ENCODE measurements at places on chromosomes 7 and 10. TPM values are rescaled to one million over a fixed set of nuclear protein-coding genes. Genes with fewer than 3 reads are reported as not detected.

- no peak for DNase-seq
These were observed 572.4 kb downstream of the PHTF2 start for GRCh38 chr7:78370936-78371335.

- DNase-seq, result no peak
These were observed 12.5 kb upstream of the CFAP69 start for GRCh38 chr7:90232430-90232829.

The KLF14 gene
- not detected for total RNA-seq

GRCh38 chr10:28711776-28712175 lies 34.5 kb downstream of the BAMBI start:
- no peak for DNase-seq

GRCh38 chr7:113158756-113159155 lies 40.4 kb upstream of the SMIM30 start:
- no peak for DNase-seq

GRCh38 chr7:104327938-104328295 lies 486 bp upstream of the LHFPL3 start:
- no peak for DNase-seq

The CCDC172 gene
- not detected for total RNA-seq

GRCh38 chr10:59085054-59085453 lies 91.4 kb upstream of the PHYHIPL start:
- no peak for DNase-seq

The PARG gene
- 1.9 TPM for total RNA-seq

DNA sequence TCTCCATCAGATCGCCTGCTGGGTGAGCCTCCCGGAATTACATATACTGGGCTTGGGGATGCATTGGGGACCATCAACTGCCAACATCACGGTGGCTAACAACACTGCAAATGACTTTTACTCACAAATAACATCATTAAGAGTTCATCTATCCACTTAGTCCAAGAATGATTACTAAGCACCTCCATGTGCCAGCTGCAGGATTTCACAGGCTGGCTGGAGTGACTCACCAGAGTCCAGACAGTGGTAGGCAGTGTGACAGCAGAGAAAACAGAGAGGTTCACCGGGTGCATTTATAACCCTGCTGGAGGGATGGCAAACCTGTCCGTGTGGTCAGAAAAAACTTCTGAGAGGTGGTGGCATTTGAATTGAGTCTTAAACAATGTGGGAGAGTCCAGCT lies 3.2 kb upstream of the IGFBP3 start:
- DNase-seq, result no peak

The MACC1 gene
- total RNA-seq, result not detected

GRCh38 chr7:121872831-121873288 lies at the start of gene PTPRZ1:
PTPRZ1 (plus strand) TSS chr7:121873161; CDS start chr7:121873500, 339 bp downstream.
- no peak for DNase-seq

GRCh38 chr7:24227603-24228359 lies 56.2 kb upstream of the NPY start:
- no peak for DNase-seq

DNA sequence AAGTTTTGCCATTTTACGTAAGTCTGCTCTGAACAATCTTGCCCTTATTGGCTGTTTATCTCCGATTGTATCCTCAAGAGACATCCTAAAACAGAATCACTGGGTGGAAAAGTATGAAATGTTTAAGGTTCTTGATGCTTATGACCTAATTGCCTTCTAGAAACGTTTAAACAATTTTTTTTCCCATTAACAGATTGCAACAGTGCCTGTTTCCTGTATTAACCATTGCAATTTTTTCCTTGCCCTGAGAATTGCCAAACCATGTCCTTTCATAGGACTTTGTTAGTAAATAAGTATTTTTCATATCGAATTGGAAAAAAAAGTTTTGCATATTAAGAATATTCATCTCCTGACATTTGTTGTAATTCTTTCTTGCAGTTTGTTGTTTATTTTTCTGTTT lies 639.8 kb downstream of the INHBA start:
- DNase-seq, result no peak

DNA sequence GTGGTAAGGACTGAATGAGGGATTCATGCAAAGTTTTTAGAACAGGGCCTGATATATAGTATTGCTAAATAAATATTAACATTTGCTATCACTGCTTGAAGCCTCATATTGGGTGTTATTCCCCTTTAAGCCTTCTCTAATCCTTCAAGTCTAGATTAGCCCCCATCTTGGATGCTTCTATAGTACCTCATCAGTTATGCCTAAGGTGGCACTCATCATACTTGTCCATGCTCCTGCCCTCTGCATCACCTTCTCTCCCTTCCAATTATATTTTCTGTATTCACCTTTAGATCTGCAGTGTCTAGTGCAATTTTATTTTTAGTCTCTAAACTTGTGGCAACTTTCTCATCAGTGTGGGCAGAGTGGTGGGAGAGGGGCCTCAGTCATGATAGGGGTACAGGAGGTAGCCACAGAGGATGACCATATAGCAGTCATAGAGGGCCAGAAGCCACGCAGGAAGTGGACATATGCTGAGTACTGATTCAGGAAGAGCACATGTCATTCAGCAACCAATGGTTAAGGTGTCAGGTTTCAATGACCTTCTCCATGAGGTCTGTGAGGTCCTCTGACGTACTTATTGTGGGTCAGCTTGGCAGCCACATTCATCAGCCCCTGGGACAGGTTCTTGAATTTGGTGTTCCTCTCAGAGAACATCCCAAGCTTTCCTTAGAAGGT lies 2.5 kb downstream of the ENTPD1 start:
- DNase-seq, result no peak

The P4HA1 gene
- total RNA-seq, result 6.9 TPM

The CXCL12 gene
- total RNA-seq, result 288 TPM

- no peak for DNase-seq
These were observed 67.2 kb upstream of the POT1 start for GRCh38 chr7:124996778-124997177.

The WEE2 gene
- not detected for total RNA-seq

DNA sequence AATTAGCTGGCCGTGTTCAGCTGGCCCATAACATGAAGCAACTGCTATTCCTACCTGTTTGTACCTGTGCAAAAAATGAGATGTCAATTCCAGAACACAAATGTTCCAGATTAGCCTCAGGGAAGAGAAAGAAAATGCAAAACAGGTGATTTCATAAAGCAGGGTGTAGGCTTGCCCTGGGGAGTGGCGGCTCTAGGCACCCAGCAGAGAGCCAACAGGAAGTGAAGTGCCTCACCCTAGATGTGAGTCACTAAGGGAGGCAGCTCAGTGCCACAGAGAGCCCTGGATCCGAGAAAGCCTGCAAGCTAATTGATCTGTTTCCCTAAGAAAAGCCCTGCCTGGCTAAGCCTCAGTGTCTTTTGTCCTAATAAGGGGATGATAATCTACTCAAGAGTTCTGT lies 240.0 kb downstream of the ARHGAP21 start:
- DNase-seq, result no peak

DNA sequence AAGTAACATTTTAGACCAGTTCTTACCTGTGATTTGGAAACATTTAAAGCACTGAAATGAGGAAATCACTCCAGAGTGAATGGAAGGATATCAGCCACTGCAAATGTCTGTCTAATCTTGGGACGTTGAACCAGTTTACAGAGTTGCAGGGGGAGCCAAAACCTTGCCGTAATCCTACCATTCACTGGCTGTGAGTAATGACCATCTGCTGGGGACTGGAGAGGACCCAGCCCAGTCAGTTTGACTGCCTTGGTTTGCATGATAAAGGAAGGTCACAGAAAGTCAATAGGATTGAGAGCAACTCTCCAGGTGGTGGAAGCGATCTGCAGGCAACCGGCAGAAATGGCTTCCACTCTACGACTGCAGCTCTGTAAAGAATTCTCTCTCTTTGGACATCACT lies 167.2 kb downstream of the AKR1D1 start:
- no peak for DNase-seq

DNA sequence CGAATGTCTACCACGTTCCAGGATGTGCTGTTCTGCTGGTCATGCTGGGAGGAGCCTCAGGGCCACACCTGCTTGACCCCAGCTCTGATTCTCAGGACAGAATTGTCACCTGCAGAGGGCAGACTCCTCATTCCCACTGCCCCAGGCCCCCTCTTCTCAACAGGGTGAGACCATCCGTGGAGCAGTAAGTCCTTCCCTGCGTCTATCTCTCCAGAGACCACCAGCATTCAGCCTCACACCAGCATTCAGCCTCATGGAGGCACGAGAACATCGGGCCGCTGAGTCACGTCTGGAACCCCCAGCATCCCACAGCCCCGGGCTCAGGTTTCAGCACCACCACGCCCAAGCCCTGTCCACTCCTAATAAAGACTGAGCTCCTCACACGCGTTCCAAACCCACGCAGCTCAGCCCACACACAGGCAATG lies 273.4 kb downstream of the DIP2C start:
- no peak for DNase-seq

DNA sequence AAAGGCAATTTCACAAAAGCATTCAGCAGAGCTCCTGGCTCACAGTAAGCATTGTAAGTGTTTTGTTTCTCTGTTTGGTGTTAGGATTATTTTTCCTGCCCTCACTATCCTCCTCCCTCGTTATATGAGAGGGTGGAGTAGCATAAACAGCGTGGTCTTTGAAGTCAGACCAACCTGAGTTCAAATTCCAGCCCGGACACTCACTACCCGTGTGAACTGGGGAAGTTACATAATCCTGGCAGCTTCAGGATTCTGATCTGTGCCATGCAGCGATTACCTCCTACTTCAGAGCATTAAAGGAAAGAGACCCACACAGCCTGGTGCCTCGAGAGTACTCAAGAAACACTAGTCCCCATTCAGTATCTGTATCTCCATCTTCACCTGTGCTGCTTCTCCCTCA lies 386.5 kb downstream of the INHBA start:
- DNase-seq, result no peak

DNA sequence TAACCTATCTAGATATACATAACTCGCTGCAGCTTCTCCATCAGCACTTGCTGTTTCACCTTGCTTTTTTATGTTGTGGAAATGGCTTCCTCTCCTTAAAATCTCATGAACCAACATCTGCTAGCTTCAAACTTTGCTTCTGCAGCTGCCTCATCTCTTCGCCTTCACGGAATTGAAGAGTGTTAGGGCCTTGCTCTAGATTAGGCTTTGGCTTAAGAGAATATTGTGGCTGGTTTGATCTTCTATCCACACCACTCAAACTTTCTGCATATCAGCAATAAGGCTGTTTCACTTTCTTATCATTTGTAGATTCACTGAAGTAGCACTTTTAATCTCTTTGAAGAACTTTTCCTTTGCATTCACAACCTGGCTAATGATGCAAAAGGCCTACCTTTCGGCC lies 49.2 kb upstream of the AGR3 start:
- no peak for DNase-seq

The NEUROG3 gene
- total RNA-seq, result not detected

GRCh38 chr7:117997862-117998825 lies 124.9 kb upstream of the CTTNBP2 start:
- DNase-seq, result no peak

DNA sequence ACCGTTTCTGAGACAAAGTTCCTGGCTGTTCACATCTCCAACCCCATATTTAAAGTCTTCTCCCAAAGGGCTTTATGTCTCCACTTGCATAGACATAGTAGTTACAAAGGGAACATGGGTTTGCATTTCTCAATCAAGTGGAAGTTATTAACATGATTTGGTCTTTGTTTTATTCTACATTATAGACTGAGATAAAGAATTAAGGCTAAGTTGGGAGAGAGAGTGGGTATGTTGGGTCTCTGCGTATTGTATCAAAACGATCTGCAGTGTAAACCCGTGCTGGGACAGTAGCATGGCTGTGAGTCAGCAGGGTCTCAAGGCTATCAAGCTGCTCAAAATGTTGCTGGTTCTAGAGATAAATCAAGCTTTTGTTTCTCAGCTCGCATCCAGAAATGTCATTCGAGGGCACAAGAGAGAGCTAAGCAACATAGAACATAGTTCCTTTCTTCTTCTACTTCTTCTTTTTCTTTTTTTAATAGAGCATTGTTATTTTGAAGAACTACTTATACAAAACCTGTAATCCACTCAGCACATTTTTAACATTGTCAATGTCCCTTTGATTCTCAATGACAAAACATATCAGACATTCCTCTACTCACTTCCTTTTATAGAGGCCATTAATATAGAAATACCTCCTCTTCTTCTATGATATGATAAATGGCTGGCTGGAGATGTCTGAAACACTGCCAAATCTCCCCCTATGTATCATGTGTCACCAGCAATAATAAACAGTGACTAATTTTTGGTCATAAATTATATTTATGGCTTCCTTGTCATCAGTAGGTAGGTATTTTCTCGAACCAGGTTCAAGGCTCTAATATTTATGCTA lies 34.5 kb upstream of the RHOBTB1 start:
- no peak for DNase-seq

The SH2D4B gene
- total RNA-seq, result not detected

DNA sequence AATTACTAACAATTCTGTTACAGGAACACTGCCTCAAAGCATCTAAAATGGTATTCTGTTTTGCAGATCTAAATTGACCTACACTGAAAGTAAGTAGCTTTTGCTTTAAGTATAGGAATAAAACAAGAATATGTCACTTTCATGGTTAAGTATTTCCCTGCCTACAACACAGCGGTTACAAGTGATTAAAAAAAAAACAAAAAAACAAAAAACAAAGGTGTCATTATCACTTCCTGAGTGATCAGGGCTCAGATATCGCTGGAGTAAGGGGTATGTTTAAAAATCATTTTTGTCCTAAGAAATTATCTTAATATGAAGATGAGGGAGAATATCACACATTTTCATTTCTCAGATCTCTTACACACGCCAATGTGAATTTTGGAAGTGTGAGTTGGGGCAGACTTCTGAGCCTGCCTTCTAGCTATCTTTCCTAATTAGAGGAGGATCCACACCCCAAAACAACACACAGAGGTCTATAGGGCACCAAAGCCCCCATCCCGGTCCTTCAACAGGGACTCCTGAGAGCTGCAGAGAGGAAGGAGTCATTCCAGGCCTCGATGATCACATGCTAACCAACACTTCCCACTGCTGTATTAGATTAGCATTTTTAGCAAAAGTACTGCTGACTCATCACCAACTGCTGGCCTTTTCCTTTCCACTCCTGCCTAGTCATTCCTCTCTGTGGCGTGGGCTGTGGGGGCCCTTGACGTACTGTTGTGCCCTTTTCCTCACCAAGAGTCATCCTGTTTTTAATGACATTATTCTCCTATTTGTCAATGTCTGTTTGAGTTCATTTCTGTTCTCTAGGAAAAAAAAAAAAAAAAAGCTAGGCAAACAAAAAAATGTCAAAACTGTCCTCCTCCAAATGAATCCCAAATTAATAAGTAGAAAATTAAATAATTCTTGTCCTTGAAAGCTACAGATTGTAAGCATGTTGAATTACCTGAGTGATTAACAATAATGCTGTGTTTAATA lies 31.2 kb downstream of the PRTFDC1 start:
- peak; percentile 36 for DNase-seq

The FANK1 gene
- not detected for total RNA-seq

The FFAR4 gene
- not detected for total RNA-seq

Measured in ascending aorta (tissue), 2 donors.